LHCN-M2 (cell line): ENCODE measurements at places on chromosomes 12 and 14.

- DNase-seq = no peak
Observed at GRCh38 chr14:22263961-22264360, 325.1 kb downstream of the DAD1 start.

DNA sequence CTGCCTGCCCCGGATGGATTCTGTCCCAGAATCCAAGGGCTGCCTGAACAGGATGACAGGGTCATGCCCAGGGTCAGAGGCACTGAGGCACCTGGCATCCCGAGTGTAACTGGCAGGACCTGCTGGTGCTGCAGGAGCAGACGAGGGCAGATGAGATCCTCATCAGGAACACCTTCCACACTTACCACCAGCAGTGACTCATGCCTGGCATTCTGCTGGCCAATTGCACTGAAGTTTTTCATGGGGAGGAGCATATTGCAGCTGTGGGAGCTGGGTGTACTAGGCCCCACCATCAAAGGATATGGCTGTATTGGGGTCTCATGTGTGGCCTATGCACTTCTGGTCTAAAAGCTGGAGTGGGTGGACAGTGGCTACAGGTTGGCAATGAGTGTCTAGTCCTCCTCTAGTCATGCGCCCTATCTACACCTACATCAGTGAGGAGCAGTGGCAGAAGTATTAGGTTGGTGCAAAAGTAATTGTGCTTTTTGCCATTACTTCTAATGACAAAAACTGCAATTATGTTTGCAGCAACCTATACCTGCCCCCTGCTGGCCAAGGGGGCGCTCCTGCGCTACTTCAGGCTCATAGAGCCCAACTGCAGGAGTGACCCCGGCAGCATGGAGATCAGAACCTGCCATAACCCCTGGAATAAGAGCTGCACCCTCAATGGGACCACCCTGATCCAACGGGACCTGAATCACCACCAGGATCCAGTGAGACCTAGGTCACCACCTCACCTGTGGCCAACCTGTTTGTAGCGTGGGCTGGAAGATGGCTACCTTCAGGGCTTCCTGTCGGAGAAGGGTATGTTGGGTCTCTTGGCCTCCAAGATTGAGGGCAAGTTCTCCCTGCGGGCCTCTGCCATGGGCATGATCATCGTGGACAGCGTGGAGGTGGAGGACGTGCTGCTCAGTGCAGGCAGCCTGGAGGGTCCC, 8.0 kb upstream of the C12orf42 start:
- no peak for DNase-seq

DNA sequence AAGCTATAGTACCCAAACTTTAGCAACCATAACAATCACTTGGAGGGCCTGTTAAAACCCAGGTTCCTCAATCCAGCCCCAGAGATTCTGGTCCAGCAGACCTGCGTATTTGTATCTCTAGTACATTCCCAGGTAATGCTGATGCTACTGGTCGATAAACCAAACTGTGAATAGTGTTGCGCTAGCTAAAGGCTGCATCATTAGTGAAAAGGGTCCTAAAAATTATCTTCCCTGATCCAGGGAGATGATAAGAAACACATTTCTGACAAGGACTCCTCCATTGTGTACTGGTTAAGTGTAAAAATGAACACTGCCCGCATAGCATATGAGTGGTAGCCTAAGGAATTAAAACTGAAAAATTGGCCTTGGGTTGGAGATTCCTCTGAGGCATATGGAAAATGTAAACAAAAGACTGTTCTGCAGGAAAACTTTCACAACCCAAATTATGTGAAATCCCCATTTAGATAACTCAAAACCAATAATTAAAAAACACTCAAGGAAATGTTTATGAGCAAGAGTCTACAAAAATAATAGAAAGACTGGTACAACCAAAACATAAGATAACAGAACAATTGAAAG, 322.7 kb downstream of the CEP128 start:
- no peak for DNase-seq

DNA sequence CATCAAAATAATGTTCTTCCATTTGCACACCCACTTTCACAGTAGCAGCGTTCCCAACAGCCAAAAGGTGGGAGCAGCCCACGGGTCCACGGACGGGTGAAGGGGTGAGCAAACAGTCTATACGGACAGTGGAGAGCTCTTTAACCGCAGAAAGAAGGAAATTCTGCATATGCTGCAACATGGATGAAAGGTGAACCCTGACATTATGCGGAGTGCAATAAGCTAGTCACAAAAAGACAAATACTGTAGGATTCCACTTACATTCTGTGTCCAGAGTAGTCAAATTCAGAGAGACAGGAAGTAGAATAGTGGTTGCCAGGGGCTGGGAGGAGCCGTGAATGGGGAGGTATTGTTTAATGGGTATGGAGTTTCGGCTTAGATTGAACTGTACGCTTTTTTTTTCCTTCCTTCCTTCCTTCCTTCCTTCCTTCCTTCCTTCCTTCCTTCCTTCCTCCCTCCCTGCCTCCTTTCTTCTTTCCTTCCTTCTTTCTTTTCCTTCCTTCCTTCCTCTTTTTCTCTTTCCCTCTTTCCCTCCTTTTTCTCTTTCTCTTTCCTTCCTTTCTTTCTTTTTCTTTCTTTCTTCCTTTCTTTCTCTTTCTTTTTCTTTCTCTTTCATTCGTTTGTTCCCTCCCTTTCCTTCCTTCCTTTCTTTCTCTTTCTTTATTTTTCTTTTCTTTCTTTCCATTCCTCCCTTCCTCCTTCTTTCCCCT, 15.8 kb upstream of the ANKRD9 start:
- DNase-seq = peak; percentile 56

DNA sequence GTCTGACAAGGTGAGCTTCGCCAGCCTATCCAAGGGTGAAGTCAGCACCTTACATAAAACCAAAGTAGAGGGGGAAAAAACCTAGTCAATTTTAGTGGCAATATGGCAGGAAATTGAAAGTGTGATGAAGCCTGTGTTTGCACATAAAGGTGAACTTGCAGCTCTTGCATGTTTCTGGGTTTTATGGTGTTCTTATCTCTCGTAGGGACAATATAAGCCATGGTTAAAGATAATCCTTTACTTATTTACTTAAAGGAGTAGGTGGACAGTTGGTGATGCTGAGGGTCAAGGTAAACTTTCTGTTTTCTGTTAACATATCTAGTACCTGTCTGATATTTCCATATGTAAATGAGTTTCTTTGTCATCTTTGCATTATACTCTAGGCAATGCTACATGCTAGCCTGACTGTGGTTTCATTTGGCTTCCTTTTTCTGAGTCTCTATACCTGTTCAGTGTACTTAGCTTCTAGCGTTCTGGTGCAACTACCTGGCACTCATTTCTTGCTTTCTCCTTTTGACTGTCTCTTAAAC, 32.8 kb downstream of the CCDC91 start:
- DNase-seq = no peak

GRCh38 chr12:1800401-1801302, 19.7 kb upstream of the LRTM2 start:
- DNase-seq = peak; percentile 43

- DNase-seq = peak; percentile 75
Observed at GRCh38 chr12:79274501-79275064, 410.0 kb downstream of the SYT1 start.

- DNase-seq = no peak
Observed at GRCh38 chr14:90867501-90867900, 51.3 kb upstream of the TTC7B start.

DNA sequence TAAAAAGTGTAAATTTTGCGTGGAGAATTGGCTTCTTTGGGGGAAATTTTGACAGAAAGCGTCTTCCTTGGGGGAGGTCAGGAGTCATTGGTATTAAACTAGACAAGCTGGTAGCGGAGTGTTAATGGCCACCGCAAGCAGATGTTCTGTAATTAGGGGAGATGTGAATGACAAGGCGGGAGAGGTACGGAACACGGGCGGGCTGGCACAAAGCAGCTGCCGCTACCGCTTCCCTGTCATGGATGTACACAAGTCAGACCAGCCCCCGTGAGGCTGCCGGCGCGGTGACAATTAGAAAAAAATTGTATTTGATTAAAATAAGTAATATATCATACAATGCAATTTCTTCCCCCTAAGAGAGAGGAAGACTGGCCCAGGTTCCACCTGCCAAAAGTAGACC, 501.6 kb downstream of the VRK1 start:
- DNase-seq = no peak

DNA sequence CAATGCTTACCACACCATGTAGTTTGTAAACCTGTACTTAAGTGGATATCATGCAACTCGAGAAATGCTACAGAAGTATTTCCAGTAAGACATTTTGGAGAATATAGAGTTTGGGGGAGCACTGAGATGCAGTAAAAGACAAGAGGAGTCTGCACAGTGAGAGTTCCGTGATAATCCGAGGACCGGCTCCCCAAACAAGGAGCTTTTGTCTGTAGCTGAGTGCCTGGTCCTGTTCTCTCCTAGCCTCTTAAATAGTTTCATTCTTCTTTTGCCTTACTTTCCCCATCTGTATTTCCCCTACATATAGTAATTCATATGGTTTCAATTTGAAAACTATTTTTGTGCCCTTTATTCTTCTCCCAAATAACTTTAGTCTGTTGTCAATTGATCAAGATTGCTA, 364.1 kb downstream of the EGLN3 start:
- no peak for DNase-seq

DNA sequence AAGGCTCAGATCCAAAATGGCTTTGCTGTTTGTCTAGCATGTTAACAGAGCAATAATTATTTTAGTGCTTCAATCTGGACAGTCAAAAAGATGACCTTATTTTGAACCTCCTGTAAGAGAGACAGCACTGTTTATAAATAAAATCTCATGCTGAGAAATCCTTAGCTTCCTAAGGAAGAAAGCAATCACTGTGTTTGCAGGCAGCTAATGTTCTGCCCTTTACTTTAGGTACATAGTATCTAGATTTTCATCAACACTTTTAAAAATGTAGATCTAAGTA, 105.3 kb downstream of the PRKD1 start:
- no peak for DNase-seq

DNA sequence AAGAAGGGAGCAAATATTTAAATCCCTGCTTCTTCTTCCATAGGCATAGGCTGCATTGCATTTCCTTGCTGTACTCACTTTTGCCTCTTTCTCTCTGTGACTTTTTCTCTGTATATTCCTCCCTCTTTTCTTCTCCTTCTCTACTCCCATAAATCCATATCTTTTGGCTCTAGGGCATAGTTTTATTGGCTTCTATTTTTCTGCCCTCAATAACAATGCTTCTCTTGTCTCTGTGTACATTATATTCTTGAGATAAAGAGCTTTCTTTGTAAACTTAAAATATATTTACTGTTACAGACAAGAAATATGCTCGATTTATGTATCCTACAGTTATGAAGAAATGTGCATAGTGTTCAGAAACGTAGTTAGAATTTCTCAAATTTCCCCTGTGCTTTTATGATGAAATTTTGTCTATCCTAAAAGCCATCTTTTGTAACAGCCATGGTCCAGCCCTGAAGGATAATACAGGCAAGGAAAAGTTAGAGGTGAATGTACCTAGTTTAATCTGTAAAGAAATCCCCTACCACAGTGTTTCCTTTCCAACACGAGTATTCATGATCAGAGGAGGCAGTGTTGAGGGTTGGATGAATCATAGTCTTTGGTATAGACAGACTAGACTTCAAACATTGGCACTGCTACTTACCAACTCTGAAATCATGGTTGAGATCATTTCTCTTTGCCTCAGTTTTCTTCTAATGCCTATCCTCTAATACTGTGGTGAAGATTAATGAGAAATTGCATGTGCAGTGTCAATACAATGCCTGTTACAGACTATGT, 173.3 kb upstream of the FAR2 start:
- DNase-seq = no peak

DNA sequence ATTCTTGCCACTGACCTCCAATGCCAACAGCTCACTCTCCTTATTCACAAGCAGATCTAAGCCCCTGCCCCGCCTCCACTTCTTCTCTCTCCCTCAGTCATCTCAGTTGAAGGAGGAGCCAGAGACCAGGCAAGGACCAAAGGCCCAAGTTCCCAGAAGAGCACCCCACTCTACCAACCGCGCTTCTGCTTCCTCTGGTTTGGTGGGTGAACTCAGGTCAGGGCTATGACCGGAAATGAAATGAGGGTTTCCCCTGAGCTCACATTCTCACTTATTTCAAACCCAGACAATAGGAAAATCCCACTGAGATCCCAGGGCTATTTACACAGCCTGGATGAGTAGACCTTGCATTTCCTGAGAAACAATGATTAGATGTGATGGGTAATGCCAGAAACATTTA, 9.9 kb downstream of the DPF3 start:
- no peak for DNase-seq

- no peak for DNase-seq
Observed at GRCh38 chr12:100601626-100602025, 28.1 kb downstream of the GAS2L3 start.

DNA sequence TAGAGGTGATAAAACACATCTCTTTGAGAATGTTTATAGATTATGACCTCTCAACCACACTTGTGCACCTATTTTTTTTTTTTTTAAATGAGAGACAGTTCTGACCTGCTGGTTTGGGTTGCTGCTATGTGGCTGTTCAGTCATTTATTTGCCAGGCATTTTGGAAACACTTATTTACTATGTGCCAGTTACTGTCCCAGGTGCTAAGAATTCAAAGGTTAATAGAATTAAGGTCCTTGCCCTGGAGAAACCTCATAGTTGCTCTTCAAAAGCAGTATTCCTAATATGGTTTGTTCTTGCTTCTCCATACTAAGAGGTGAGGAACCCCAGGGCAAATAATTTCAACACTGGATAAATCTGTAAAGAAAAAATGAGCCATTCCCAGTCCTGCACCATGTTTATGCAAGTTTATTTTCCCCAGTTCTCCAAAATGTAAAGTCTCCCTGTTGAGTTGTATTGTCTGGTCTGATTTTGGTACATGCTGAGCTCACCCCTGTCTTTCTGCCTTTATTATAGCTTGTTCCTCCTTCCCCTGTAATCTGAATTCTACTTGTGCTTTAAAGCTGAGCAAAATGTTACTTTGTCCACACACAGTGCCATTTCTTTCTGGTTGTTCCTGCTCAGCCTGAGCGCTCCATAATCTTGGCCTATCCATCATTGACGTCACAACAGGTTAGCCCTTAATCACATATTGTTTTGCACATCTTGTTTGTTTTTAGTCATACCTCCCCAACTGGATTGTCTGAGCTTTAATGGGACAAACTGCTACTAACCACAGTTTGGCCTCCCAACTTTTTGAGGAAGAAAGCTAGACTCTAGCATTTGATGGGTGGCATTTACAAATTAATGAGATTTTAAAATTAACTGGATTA, 56.7 kb downstream of the SRGAP1 start:
- no peak for DNase-seq
